ENCODE measurements at places on chromosomes 5 and 9. TPM values are rescaled to one million over a fixed set of nuclear protein-coding genes. Genes with fewer than 3 reads are reported as not detected.

PLK2 gene
- 26.8 TPM for polyA plus RNA-seq

STK32A gene
- polyA plus RNA-seq = 0.16 TPM

PCDHGA12 gene
- polyA plus RNA-seq = 14.1 TPM

C9orf50 gene
- 0.14 TPM for polyA plus RNA-seq

BARHL1 gene
- not detected for polyA plus RNA-seq

KLF4 gene
- 10.3 TPM for polyA plus RNA-seq

ZER1 gene
- 18.5 TPM for polyA plus RNA-seq

UTP15 gene
- 19.5 TPM for polyA plus RNA-seq

- no peak overlapping the region for H3K27ac ChIP-seq
- H3K36me3 ChIP-seq = no peaks in the 10 kb centered on the region
- no peaks in the 10 kb centered on the region for H3K27me3 ChIP-seq
- H3K4me3 ChIP-seq = no peak overlapping the region
These were observed 58.6 kb upstream of the TNFSF15 start for GRCh38 chr9:114864471-114864870.

GRCh38 chr5:144422018-144422727, 251.5 kb downstream of the KCTD16 start:
- H3K36me3 ChIP-seq = no peaks in the 10 kb centered on the region
- no peaks in the 10 kb centered on the region for H3K4me1 ChIP-seq
- H3K27me3 ChIP-seq = no peaks in the 10 kb centered on the region
- H3K27ac ChIP-seq = no peak overlapping the region
- peak; percentile 19 for DNase-seq

DNA sequence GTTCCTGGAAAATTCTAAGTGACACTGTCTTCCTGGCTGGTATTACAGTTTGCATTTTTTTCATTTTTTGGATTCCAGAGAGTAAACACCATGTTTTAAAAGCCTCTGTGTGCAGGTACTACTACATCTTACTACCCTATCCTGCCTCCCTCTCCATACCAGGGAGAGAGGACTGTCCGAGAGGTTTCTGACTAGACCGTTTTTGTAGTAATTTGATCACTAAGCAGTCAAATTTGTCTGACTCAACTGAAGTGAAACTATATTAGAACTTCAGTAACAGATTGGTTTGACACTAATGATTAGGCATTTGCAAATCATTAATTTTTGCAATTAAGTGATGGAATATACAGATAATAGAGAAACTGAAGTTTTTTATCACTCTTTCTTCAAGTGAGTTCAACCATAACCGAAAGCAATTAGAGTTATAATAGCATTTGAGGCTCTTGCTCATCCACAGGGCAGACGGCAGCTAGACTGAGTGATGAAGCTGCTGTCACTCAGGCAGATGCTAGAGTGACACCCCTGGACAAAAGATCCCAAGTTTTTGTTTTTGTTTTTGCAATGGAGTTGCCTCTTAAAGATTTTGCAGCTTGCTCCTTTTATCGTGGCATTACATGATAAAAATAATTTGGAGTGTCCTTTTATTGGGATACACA, 44.3 kb downstream of the SMARCA2 start:
- H3K36me3 ChIP-seq = peaks cover 4% of the 10 kb centered on the region
- no peak for DNase-seq
- no peaks in the 10 kb centered on the region for H3K4me1 ChIP-seq
- no peak overlapping the region for H3K4me3 ChIP-seq
- H3K27me3 ChIP-seq = no peaks in the 10 kb centered on the region

GRCh38 chr9:136527721-136528710, 17.8 kb downstream of the NOTCH1 start:
- no peak overlapping the region for H3K27ac ChIP-seq
- no peak for DNase-seq
- no peaks in the 10 kb centered on the region for H3K4me1 ChIP-seq
- H3K36me3 ChIP-seq = no peaks in the 10 kb centered on the region
- H3K27me3 ChIP-seq = no peaks in the 10 kb centered on the region

- H3K4me1 ChIP-seq = no peaks in the 10 kb centered on the region
- peaks cover 9% of the 10 kb centered on the region for H3K36me3 ChIP-seq
- no peaks in the 10 kb centered on the region for H3K27me3 ChIP-seq
These were observed 77.3 kb downstream of the AMBP start for GRCh38 chr9:114000671-114001409.

DNA sequence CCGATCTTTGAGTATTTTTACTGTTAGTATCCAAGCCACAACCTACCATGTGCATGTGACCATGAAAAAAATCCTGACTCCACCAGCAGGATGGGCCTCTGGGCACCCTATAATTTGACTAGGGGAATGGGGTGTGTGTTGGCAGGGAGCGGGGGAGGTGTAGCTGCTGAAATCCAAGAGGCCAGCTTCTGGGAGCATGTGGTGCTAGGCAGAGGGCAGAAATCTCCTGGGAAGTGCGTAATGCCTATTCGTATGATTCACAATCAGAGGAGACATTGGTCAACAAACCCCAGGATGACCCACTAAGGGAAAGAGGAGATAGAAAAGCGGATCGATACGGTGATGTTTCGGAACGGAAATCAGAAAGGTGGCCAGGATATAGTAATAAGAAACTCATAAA, 149.9 kb downstream of the ARSB start:
- H3K27ac ChIP-seq = no peak overlapping the region
- no peaks in the 10 kb centered on the region for H3K4me1 ChIP-seq
- H3K4me3 ChIP-seq = no peak overlapping the region
- no peaks in the 10 kb centered on the region for H3K27me3 ChIP-seq
- no peak for DNase-seq

GRCh38 chr5:161058781-161059180, 206.8 kb upstream of the ATP10B start:
- no peak overlapping the region for H3K27ac ChIP-seq
- no peaks in the 10 kb centered on the region for H3K27me3 ChIP-seq
- H3K4me1 ChIP-seq = no peaks in the 10 kb centered on the region

DNA sequence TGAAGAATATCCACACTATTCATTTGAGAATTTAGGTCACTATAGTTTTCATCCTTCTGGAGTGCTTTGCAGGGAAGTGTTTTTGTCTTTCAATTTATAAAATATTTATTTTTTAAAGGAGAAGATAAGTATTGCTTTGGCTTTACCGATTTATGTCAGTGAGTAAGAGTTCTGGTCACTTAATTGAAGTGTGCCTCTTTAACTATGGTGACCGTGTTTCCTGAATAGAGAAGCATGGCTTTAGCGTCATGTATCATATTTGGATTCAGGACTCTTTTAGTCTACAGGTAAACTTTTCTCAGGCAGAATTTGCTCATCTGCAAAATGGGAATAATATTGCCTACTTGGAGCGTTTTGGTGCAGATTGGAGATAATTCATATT, 902 bp downstream of the BDP1 start:
- H3K27me3 ChIP-seq = no peaks in the 10 kb centered on the region
- peaks cover 2% of the 10 kb centered on the region for H3K36me3 ChIP-seq
- H3K27ac ChIP-seq = peak overlapping the region; percentile 88
- peak overlapping the region; percentile 99 for H3K4me3 ChIP-seq
- DNase-seq = no peak

- peaks cover 12% of the 10 kb centered on the region for H3K4me1 ChIP-seq
- no peak overlapping the region for H3K27ac ChIP-seq
- H3K4me3 ChIP-seq = no peak overlapping the region
- DNase-seq = no peak
- no peaks in the 10 kb centered on the region for H3K36me3 ChIP-seq
These were observed 14.7 kb downstream of the PIK3R1 start for GRCh38 chr5:68230285-68230684.

DNA sequence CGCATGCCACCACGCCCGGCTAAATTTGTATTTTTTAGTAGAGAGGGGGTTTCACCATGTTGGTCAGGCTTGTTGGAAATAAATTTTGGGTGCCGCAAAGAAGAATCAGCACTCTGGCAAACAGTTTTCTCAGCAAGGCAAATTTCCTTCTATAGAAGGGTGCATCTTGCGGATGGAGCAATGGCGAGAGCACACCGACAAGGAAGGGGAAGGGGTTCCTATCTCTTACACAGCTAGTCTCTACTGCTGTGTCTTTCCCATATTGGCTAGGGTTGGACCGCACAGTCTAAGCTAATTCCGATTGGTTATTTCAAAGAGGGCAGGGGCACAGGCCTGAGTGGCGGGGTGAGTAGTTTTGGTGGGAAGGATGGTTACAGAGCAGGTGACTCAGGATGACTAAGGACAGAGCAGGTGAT, 707 bp downstream of the GTF3C5 start:
- H3K4me3 ChIP-seq = peak overlapping the region; percentile 85
- H3K27ac ChIP-seq = peak overlapping the region; percentile 88
- no peaks in the 10 kb centered on the region for H3K27me3 ChIP-seq
- DNase-seq = no peak
- H3K36me3 ChIP-seq = peaks cover 2% of the 10 kb centered on the region

GRCh38 chr9:76342201-76342600, 52.0 kb downstream of the RFK start:
- DNase-seq = no peak
- H3K4me3 ChIP-seq = no peak overlapping the region
- no peaks in the 10 kb centered on the region for H3K4me1 ChIP-seq
- H3K27me3 ChIP-seq = no peaks in the 10 kb centered on the region
- no peaks in the 10 kb centered on the region for H3K36me3 ChIP-seq

GRCh38 chr9:82490019-82490499, 501.5 kb downstream of the SPATA31D1 start:
- H3K36me3 ChIP-seq = no peaks in the 10 kb centered on the region
- no peaks in the 10 kb centered on the region for H3K27me3 ChIP-seq
- no peak overlapping the region for H3K4me3 ChIP-seq
- peak; percentile 80 for DNase-seq
- no peak overlapping the region for H3K27ac ChIP-seq

DNA sequence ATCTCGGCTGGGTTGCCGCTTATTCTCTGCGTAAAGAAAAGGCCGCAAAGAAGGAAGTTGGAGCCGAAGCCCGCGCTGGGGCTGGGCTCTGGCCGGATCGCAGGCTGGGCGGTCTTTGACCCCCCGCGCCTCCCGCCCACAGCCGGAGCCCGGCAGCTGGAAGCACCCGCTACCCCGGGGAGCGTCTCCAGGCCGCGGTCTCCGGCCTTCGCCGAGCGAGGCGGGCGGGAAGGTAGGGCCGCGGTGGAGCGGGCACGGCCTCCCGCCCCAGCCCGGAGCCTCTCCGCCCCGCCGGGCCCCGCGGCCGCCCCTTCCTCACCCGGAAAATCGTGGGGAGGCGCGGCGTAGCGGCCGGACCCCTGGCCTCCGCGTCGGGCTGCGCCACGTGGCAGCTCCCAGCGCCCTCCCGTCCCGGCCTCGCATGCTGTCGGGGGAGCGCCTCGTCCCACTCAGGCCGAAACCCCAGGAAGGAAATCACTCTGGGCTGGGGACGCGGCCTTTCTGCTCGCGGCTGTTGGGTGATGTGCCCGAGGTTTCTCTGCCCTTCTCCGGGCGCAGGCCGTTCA, 12.0 kb downstream of the FOXD1 start:
- no peak for DNase-seq
- peaks cover 7% of the 10 kb centered on the region for H3K4me1 ChIP-seq
- peak overlapping the region; percentile 9 for H3K27ac ChIP-seq
- H3K27me3 ChIP-seq = peaks cover 12% of the 10 kb centered on the region

Data from fibroblast of lung (primary cell).